HT1080 (cell line): ENCODE measurements at places on chromosomes 11 and 22.

- DNase-seq = peak; percentile 10
Measured at GRCh38 chr11:129917231-129917630, 21.9 kb upstream of the NFRKB start.

- DNase-seq = no peak
Measured at GRCh38 chr22:36573815-36574363, 44.9 kb upstream of the EIF3D start.

- peak; percentile 67 for DNase-seq
Measured at GRCh38 chr22:40289991-40290459, 56.3 kb upstream of the ADSL start.

- DNase-seq = peak; percentile 98
Measured at GRCh38 chr11:103624708-103625623, 411.5 kb upstream of the DDI1 start.

DNA sequence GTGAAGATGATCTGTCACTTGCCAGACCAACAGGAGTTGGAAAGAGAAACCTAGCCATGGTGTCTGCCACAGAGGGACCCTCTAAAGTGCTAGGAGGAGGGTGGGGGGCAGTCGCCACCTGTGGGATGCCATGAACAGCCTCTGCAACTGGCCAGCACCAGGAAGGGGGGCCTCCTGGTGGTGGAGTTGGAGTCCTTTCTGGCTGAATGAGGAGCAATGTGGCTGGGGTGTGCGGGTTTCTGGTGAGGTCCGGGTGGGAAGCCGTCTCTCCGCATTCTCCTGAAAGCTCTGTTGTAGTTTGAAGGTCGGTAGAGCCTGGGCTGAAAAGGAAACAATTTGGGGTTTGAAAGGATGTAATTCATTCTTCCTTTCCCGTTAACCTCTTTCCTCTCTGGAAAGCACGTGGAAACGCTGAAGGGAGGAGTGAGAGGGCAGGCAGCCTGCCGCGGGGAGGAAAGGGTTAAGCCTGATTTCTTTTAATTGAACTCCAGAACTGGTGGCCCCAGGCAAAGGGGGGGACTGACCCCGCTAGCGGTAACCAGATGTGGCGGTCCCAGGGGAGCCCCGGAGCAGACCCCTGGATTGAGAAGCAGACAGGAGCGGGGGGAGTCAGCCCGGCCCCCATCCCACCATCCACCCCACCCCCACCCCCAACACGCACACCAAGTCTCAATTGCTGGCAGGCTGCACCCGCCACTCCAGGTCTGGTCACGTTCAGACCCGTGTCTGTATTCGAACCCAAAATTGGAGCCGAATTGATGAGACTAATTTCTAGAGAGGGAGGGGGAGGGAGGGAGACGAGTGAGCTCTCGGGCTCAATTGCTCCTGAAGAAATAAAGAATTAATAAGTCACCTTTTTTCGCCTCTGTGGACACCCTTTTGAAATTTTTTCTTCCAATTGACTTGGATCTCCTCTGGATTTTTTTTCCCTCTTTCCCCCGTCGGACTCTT lies 1.8 kb upstream of the FLI1 start:
- DNase-seq = no peak

GRCh38 chr11:72030472-72031045 lies 31.9 kb downstream of the IL18BP start:
- DNase-seq = no peak
